ENCODE measurements at places on chromosomes 13 and 19. TPM values are rescaled to one million over a fixed set of nuclear protein-coding genes. Genes with fewer than 3 reads are reported as not detected.

- no peak for DNase-seq
Measured at GRCh38 chr19:36627057-36627456, 21.9 kb downstream of the ZNF382 start.

DNA sequence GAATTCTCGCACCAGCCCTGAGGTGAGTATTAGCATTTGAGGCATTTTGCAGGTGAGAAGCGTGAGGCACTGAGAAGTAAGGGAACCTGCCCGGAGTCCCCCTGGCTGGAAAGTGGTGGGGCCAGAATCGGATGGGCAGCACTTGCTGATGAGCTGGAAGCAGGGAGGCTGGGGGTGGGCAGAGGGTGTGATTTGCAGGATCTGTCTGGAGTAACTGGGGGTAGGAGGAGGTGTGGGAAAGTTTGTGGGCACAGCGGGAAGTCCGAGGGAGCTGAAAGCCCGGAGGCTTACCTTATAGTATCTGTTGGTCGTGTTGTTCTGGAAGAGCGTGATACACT, 20.1 kb downstream of the PRKD2 start:
- no peak for DNase-seq

GRCh38 chr19:45874620-45874966, 10.5 kb downstream of the FOXA3 start:
- DNase-seq, result no peak

The CEACAM8 gene
- total RNA-seq, result not detected

- no peak for DNase-seq
Measured at GRCh38 chr13:21461131-21461530, 2.0 kb upstream of the ZDHHC20 start.
